ENCODE measurements at places on chromosomes 13 and 19. TPM values are rescaled to one million over a fixed set of nuclear protein-coding genes. Genes with fewer than 3 reads are reported as not detected.

- DNase-seq: no peak
Measured at GRCh38 chr19:19747357-19748220, 14.7 kb upstream of the ZNF14 start.

DNA sequence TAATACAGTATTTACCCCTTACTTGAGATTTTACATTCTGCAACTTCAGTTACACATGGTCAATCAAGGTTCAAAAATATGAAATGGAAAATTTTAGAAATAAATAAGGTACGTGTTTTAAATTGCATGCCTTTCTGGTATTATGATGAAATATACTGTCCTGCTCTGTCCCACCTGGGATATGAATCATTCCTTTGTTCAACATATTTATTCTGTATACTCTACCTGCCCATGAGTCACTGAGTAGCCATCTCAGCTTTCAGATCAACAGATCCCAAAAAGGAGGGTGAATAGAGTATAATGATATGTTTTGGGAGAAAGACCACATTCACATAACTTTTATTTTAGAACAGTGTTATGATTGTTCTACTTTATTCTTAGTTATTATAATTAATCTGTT is 37.8 kb downstream of the STOML3 start:
- DNase-seq: no peak

CERS1 gene
- 1.6 TPM for total RNA-seq

GRCh38 chr19:5828661-5829566 is 10.6 kb downstream of the FUT6 start:
- DNase-seq: peak; percentile 93

Data from sigmoid colon (tissue), 7 donors.